ENCODE measurements at places on chromosomes 4 and X. TPM values are rescaled to one million over a fixed set of nuclear protein-coding genes. Genes with fewer than 3 reads are reported as not detected.

DNA sequence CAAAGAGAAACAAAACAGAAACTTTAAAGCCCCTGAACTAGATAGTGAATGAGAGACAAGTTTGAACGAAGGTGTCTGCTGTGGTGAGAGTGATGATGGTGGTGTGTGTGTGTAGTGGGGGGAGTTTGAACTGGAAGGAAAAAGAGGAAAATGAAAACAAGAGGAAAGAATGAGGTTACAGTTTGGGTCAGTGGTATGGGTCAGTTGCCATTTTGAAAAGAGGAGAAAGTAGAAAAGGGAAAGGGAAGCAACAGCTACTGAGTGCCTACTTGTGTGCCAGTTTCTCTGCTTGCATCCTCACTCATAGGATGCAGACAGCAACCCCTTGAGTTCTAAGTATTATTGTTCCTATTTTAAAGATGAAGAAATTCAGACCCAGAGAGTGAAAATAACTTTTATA is 26.0 kb downstream of the NHSL2 start:
- no peak for DNase-seq

DNA sequence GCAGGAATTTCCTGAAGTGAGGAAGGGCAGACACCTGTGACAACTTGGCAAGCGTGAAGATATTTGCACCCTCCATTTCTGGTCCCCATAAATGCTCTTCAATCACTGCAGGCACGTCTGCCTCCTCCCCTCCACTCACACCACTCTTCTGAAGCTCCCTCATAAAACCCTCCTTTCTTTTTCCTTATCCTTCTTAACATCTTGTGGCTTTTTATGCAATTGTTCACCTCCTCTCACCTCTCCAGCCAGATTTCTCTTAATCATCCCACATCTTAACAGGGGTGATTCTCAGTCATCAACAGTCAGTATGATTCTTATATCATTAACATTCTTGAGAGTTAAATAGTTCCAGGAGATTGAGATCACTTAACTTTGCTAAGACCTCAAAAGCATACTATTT is 277.4 kb downstream of the SPRY1 start:
- no peak for DNase-seq

- DNase-seq, result no peak
Measured at GRCh38 chr4:181822005-181822375, 421.2 kb upstream of the TENM3 start.

- DNase-seq, result no peak
Measured at GRCh38 chrX:19865567-19866363, 21.6 kb downstream of the SH3KBP1 start.

DNA sequence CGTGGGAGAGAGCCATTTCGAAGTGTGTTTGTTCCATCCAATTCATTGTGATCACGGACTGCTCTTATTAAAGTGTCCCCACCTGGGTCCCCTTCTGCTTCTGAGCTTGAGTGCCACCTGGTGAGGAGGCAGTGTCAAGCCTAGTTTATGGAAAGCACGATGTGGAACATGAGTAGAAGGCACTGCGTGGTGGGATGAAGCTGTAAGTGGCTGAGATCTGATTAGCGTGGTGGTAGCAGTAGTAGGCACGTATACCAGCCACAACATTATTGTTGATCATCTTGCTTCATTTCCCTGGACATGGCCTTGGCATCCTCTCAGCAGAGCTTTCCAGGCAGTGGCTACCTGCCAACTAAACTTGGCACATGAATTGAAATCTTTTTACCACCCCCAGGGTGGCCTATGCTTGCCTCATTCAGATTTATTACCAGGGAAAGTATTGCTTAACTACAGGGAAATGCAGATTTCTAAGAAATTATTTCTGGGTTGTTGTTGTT is 46.4 kb downstream of the GPAT3 start:
- DNase-seq, result no peak

DNA sequence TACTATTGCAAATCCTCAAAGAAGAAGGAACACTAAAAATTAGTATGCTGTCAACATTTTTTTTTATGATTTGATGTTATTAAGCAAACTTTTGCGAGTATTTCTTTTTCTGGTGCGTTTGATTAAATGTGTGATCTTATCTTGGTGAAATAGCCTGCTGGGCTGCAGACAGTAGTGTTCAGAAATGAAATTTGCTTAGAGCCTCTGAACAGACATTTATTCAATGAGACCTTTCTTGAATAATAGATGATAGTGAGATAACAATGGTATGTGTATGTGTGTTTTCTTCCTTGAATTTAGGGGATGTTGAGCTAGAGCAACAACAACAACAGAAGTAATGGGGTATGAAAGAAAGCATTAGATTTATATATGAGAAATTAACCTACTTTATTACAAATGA is 12.7 kb downstream of the ADGRL3 start:
- DNase-seq, result no peak

DNA sequence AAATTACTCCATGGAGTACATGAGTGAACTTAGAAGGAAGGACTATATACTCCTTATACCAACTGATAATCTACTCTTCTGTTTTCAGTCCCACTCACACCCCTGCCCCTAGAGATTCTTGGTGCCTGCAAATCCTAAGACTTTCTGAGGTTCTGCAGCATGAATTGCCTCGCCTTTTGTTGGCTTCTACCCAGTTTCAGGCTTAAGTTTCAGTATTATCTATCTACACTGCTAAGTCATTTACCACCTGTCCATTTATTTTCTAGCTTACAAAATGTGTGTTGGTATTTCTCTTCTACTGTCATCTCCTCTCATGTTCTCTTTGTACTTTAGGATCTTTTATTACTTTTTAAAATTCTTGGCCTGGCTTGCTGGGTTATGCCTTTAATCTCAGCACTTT is 94.4 kb upstream of the AMOT start:
- DNase-seq, result no peak

DNA sequence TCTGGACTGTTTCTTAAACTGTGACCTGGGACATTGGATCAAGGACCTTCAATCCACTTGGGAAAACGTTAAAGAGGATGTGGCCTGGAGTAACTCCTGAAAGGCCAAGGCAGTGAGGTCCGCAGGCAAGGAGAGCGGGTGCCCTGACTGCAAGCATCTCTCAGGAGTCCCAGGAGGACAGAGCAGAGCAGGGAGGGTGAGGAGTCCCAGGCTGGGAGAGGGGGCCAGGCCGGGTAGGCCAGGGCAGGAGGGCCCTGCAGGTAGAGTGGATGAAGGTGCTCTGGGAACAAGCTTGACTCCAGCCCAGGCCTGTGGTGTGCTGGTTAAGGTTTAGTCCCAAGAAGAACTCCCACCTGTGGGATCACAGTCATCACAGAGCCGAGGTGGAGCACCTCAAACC is 13.8 kb downstream of the PNMA6E start:
- no peak for DNase-seq

GRCh38 chrX:6307156-6307555 is 78.5 kb upstream of the NLGN4X start:
- no peak for DNase-seq

- no peak for DNase-seq
Measured at GRCh38 chr4:25993395-25994185, 79.6 kb downstream of the SMIM20 start.

DNA sequence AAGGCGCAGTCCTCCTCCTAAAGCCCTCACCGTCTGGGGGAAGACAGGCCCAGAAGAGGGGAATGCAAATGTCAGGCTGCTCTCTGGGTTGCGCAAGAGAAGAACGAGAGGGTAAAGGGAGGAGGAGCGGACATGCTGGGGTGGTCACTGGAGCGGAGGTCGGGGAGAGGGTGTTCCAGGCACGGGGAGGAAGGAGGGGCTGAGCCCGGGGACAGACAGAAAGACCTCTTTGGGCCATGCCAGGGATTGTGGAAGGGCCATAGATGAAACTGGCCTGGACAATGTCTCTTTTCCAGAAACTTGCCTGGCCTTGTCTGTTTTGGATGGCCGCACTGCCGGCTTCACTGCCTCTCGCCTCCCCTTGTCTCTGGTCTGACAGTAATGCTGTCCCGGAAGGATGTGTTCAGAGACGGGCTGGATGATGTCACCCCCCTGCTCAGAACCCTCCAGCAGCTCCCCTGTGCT is 121.0 kb downstream of the SORCS2 start:
- DNase-seq, result no peak

GRCh38 chr4:11343536-11343935 is 85.2 kb downstream of the HS3ST1 start:
- no peak for DNase-seq

The SULT1B1 gene
- total RNA-seq, result 9.2 TPM

The GAGE12H gene
- not detected for total RNA-seq

The AFP gene
- total RNA-seq, result not detected

The MAGEA8 gene
- total RNA-seq, result not detected
